ENCODE measurements at places on chromosomes 3 and 15. TPM values are rescaled to one million over a fixed set of nuclear protein-coding genes. Genes with fewer than 3 reads are reported as not detected.

DPPA2 gene
- total RNA-seq: not detected

PPP2R3A gene
- total RNA-seq: 6.8 TPM

PLSCR5 gene
- total RNA-seq: not detected

SH3BP5 gene
- total RNA-seq: 94.4 TPM

SKOR1 gene
- 0.19 TPM for total RNA-seq

TMEM158 gene
- total RNA-seq: 3.9 TPM

GOLGA8S gene
- 0.47 TPM for total RNA-seq

All from omental fat pad (tissue), 4 donors.